Mesothelial cell of epicardium (in vitro differentiated cells): ENCODE measurements at places on chromosomes 16 and 17.

DNA sequence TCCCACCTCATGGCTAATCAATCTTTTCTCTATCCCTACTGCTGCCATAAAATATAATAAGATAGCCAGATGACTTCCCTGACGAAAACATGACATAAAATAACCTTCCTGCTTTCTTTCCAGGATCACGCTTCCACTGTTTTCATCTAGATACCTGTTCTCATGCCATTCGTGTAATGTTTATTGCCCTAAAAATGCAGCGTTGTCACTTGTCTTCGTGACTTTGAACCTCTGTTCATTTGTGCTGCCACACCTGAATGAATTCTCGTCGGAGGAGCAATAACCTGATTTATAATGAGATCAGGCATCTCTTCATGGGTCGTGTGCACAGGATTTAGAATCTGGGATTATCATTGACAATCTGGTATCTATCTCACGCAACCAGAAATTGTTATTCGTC lies 1401.9 kb downstream of the CDH11 start:
- H3K4me1 ChIP-seq: no peaks in the 10 kb centered on the region
- peaks cover 6% of the 10 kb centered on the region for H3K27me3 ChIP-seq
- DNase-seq: no peak

DNA sequence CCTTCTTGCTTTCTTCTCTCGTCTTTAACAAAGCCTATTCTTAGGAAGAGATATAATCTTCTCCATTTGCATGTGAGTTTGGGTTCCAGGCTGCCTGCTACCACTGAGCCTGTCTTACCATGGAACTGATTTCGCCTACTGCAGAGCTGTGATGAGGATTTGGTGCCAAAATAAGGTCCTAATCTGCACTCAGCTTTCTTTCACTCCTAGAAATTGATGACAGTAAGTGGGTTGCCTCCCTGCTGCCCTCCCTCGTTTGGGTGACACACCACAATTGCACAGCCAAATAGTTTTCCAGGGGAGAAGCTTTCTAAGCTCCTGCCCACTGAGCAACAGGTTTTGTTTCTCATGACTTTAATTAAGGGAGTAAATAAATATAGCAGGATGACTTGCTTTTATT lies 25.1 kb upstream of the ASIC2 start:
- no peak for DNase-seq
- no peak overlapping the region for H3K4me3 ChIP-seq
- H3K4me1 ChIP-seq: no peaks in the 10 kb centered on the region
- no peak overlapping the region for H3K27ac ChIP-seq
- no peaks in the 10 kb centered on the region for H3K36me3 ChIP-seq

- H3K27ac ChIP-seq: no peak overlapping the region
- no peaks in the 10 kb centered on the region for H3K4me1 ChIP-seq
- H3K4me3 ChIP-seq: no peak overlapping the region
- no peaks in the 10 kb centered on the region for H3K27me3 ChIP-seq
- no peak for DNase-seq
- peaks cover 3% of the 10 kb centered on the region for H3K36me3 ChIP-seq
Measured at GRCh38 chr17:53313746-53314145, 509.0 kb upstream of the KIF2B start.

DNA sequence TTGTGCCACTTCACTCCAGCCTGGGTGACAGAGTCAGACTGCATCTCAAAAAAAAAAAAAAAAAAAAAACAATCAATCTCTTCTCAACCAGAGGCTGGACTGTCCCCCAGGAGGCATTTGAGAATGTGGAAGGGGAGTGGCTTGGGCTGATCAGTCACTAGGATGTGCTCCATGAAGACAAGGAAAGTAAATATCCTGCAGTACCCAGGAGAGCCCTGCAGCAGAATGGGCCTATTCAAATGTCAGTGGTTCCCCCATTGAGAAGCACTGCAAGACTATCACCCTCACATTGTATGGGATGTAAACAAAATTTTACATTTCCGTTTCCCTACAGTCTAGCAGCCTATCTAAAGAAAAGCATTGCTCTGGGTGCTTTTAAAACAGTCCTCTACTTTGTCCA lies 70.3 kb downstream of the DNAH9 start:
- H3K4me3 ChIP-seq: no peak overlapping the region
- no peaks in the 10 kb centered on the region for H3K4me1 ChIP-seq
- H3K27me3 ChIP-seq: no peaks in the 10 kb centered on the region
- no peak for DNase-seq

DNA sequence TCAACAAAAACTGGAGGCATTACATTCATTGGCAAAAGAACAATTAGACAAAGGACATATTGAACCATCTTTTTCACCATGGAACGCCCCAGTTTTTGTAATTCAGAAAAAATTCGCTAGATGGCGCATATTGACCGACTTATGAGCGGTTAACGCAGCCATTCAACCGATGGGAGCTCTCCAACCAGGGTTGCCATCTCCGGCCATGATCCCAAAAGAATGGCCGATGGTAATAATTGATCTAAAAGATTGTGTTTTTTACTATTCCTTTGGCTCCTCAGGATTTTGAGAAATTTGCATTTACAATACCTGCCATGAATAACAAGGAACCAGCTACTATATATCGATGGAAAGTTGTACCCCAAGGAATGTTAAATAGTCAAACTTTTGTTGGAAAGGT lies 21.4 kb downstream of the ALOX15B start:
- peaks cover 92% of the 10 kb centered on the region for H3K27me3 ChIP-seq
- DNase-seq: no peak

DNA sequence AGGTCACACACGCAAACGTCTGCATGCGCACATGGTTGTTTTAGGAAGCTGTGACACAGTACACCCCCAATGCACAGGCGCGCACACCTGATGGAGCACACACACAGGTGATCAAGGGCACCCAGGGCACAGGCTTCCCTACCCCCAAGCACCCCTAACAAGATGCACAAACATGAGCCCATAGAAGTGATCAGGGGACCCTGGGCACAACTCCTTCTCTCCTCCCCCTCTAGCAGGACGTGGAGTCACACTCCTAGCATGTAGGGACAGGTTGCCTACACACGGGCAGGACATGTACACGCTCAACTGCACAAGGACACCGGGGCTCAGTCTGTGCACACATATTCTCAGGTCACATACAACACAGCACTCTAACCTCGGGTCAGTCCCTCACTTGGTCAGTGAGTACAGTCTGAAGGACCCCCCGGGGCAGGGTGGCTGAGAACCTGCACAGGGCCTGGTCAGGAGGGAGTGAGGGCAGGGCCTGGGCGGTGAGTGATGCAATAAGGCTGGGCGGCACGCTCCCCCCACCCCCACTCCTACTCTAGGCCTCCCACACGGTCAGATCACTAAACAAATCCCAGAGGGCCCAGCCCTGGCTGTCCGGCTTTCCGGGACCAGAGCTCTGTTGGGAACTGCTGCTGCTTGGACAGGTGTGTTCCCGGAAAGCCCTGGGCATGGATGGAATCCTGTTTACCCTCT lies 751 bp upstream of the DOC2B start:
- no peak for DNase-seq
- peaks cover 4% of the 10 kb centered on the region for H3K36me3 ChIP-seq
- peaks cover 29% of the 10 kb centered on the region for H3K4me1 ChIP-seq
- H3K27ac ChIP-seq: peak overlapping the region; percentile 70
